GM23248 (cell line): ENCODE measurements at places on chromosomes 3 and 15. TPM values are rescaled to one million over a fixed set of nuclear protein-coding genes. Genes with fewer than 3 reads are reported as not detected.
A peak's percentile ranks its signal among the peaks of the same experiment; 100 is the strongest.

DNA sequence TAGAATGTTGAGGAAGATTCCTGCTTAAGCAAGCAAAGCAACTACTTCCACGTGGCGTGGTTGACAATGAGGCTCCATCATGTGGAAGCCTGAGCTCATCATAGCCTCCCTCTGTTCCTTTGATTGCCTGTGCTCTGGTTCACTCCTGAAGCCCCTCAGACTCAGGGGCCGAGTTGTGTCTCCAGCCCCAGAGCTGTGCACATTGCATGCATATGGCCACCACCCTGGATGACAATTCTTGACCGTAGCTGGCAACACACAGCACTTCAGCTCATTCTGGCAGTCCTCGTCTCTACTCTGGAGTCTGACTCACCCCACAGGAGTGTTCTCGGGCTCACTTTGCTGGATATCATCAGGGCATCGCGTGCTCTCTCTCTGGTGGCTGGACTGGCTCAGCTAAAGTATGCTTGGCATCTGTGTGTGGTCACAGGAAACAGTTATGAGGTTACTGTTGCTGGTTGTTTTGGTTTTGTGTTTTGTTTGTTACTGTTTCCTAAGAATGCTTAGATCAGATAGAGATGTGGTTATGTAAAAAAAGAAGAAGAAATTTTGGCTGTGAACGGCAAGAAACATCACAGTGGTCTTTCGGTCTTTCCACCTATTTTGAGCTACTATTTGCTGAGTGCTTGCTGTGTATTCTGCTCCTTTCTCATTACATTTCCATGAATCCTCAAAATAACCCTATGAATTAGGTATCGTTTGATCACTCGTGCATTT, 41.6 kb upstream of the MRPS22 start:
- peak; percentile 100 for DNase-seq

GRCh38 chr3:36689560-36689959, 74.8 kb downstream of the DCLK3 start:
- DNase-seq: no peak

VPS18 gene
- total RNA-seq: 30.4 and 32.7 TPM in 2 replicates

GRCh38 chr3:185647134-185647879, 61.2 kb downstream of the SENP2 start:
- DNase-seq: no peak

GRCh38 chr3:111210003-111210711, 138.5 kb downstream of the NECTIN3 start:
- DNase-seq: peak; percentile 67

- no peak for DNase-seq
Measured at GRCh38 chr3:34198309-34198708, 399.9 kb downstream of the PDCD6IP start.

LMAN1L gene
- not detected in 2 replicates for total RNA-seq

DNA sequence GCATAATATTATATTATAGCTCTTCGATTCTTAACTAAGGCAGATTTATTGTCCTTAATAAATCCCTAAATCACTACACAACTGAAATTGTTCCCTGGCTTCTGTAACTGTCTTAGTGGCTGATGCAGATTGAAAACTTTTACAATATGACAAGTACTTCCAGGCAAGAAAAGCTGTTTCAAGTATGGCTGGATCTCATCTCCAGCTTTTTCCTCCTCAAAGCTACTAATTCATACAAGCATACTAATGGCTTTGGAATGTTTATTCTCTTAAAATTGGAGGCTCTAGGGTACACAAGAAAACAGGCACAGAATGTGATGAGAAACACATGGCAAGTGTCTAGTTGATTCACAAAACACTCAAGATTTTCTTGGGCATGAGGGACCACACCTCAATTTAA, 351.5 kb upstream of the ICE2 start:
- peak; percentile 83 for DNase-seq

GRCh38 chr3:10547841-10548783, 42.7 kb upstream of the ATP2B2 start:
- DNase-seq: no peak

NR1I2 gene
- not detected in 2 replicates for total RNA-seq

DNA sequence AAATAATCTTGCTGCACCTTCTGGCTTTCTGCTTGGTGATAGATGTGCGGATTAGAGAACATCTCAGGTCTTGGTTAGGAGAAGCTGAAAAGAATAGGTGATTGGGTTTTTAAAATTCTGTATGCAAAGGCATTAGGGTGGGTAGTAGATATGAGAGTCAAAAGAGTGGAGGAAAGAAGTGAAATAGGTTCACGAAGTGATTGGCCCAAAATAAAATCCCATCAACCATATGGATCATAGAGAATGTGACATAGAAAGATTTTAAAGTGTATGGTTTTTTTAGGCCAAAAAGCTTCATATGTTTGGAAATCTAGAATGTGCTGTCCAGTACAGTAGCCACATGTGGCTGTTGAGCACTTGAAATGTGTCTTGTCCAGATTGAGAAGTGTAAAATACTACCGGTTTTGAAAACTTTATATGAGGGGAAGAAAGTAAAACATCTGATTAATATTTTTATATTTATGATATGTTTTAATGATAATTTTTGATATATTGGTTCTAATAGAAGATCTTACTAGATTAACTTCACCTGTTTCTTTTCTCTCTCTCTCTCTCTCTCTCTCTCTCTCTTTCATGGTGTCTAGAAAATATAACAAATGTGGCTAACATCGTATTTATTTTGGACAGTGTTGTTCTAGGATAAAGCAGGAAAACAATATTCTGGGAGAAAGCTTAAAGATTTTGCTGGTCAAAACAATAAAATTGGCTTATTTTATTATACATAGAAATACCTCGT, 2.9 kb downstream of the MBNL1 start:
- DNase-seq: peak; percentile 40

- DNase-seq: peak; percentile 95
Measured at GRCh38 chr3:45124352-45124751, 21.8 kb downstream of the CDCP1 start.

GOLIM4 gene
- total RNA-seq: 57.0 and 66.8 TPM in 2 replicates

TMC3 gene
- not detected in 2 replicates for total RNA-seq

DNA sequence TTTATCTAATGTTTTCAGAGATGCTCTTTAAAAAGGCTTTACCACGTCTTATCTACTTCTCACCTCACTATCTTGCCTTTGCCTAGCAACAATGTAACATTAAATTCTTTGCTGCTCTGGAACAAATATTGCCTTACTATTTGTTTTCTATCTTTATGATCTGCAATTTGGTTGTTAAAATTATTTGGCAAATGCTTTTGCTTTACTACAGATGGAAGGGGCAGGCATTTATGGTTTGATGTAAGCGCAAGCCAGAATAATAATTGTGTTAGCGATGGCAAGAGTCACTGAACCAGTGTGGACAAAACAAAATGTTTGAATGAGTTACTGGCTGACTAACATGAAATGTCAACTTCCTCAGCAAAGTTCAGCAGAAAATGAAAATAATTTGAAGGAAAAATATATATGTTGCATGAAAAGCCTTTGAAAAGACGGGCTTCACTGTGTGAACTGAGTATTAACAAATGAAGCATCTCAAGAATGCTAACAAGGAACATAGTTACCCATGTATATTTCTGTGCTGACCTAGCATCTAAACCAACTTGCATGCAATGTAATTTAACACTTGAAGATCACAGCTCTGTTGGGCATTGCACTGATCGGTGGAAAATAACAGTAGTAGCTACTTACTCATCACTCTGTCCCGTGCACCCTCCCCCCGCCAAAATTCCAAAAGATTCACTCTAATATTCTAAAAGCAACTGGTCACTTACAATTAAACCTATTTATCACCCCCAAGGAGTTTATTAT, 454.0 kb upstream of the ARHGEF26 start:
- peak; percentile 5 for DNase-seq

DNA sequence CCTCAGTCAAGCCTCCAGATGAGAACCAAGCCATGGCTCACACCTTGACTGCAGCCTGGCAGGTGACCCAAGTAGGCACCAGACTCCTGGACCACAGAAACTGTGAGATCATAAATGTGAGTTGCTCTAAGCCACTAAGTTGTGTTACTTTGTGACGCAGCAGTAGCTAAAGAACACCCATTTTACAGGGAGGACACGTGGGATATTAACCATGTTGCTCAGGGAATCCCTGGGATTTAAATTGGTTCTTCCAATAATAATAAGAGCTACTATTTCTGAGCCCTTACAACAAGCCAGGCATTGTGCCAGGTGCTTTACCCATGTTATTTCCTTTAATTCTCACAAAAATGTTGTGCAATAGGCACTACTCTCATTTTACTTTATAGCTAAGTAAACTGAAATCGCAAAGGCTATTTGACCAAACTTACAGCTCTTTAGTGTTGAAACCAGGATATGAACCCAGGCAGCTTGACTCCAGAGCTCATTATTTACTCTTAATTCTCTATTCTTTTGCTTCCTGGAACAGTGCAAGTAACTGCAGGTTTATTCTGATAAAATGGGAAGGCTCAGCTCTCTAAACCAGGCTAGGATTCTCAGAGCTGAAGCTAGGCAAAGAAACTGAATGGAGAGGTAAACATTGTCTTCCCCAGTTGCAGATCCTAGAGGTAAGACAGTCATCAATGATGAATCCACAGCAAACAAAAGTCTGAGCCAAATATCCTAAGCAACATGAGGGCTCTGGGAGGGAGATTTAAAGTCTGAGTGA, 294.4 kb downstream of the KBTBD8 start:
- peak; percentile 31 for DNase-seq

DNA sequence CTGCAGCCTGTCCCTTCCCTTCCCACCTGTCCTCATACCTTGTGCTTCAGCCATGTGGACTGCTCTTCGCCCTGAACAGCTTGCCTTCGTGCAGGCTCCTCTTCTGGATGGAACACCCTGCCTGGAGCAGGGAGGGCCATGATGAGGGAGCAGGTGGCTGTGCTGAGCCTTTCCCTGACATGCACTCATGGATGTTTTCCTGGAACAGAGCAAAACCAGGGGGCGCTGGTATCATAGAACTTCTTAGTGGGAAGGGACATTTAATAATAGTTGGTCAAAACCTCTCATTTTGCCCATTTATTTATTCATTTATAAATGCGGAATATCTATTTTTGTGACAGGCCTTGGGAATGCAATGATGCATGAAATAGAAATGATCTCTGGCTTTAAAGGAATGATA, 149.3 kb downstream of the CACNA1D start:
- no peak for DNase-seq

- DNase-seq: peak; percentile 25
Measured at GRCh38 chr15:77138167-77138522, 67.2 kb upstream of the TSPAN3 start.

CHST13 gene
- total RNA-seq: not detected in 2 replicates

DNA sequence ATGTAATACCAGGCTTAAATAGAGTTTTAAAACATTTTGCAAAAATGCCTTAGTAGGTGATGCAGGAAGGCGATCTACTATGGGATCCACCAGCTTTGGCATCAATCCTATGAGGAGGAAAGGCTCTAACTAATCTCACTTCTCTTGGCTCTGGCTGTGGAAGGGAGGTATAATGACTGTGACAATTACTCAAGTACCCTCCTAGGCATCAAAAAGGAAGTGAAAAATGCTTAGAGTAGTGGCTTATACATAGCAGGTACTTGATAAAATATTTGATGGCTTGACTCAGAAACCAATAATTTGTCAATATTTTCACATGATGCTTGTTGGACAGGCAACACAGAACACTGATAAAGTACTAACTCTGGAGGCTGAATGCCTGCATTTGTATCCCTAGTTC, 34.1 kb upstream of the SERPINI2 start:
- DNase-seq: no peak

DNA sequence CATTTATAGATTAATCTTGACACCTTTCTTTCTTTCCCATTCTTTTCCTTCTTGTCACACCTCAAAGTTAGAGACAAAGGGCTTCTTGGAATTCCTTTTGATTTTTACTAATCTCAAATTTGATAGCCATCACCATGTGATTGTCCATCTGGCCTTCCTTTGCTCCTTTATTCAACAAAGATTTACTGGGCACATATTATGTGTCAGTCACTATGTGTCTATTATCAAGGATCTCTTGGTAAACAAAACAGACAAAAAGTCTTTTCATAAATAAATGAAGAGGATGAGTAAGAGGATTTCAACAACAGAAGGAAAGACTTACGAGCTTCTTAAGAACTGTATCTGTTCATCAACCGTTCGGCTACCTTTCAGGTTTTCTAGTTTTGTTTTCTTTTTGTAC, 56.5 kb downstream of the SAMMSON start:
- DNase-seq: no peak

RPLP1 gene
- total RNA-seq: 167 and 172 TPM in 2 replicates

OR5K2 gene
- not detected in 2 replicates for total RNA-seq

DNA sequence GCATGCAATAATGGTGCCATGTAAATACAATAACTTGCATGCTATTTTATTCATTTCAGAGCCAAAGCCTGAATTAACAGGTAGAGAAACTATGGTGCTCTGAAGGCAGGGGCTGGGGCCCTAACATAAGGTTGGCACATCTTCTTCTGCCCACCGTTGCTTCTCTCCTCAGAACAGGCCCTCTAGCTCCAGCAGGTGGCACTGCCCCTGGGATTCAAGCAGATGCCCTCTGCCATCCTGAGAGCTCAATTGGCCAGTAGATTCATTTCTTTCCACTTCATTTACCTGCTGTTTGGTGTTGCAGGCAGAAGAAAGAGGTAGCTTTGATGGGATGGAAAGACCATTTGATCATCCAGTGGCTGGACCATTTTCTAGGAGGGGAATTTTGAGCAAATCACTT, 130.5 kb downstream of the FOXB1 start:
- peak; percentile 10 for DNase-seq

DNA sequence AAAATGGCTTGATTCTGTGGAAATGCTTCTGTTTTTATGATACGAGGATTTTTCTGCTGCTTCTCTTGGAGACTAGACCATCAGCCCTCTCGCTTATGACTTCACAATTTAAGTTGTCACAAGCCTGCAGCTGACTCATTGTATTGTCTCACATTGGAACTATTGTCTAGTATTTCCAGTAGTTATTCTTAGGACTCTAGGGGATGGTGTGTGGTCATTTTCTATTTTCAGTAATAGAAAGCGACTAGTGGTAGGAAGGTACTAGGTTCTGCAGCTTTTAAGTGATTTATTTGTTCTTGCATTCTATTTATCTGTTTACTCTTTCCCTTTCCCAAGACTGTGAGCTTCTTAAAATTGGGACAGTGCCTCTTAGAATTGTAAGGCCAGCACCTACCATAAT, 66.3 kb upstream of the CRTC3 start:
- DNase-seq: peak; percentile 94

SCG5 gene
- total RNA-seq: 16.2 and 26.1 TPM in 2 replicates

- DNase-seq: no peak
Measured at GRCh38 chr3:100574536-100574935, 34.9 kb upstream of the ADGRG7 start.

DNA sequence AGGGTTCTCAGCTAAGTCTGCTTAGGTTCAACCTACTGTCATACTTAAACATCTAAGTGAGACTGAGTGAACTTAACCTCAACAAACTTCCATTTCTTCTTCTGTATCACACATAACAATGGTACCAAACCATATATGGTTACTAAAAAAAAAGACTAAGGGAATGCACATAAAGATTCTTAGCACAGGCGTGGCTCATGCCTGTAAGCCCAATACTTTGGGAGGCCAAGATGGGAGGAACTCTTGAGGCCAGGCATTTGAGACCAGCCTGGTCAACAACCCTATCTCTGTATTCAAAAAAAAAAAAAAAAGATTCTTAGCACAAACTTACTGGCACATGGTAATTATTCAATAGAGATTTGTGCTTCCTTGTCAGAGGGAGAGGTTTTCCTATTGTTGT, 57.9 kb downstream of the ACAP2 start:
- no peak for DNase-seq
